ENCODE measurements at places on chromosomes 5 and 9.

- DNase-seq: no peak
These were observed 2051.0 kb downstream of the EFNA5 start for GRCh38 chr5:105619725-105620124.

- no peak for DNase-seq
These were observed 7.4 kb upstream of the ENTPD8 start for GRCh38 chr9:137448602-137448962.

- no peak for DNase-seq
These were observed 33.3 kb downstream of the RASEF start for GRCh38 chr9:83029531-83030137.

GRCh38 chr5:78429332-78429980 lies 69.0 kb downstream of the SCAMP1 start:
- DNase-seq: no peak

GRCh38 chr9:115469841-115470240 lies 351.9 kb upstream of the TNC start:
- no peak for DNase-seq

- DNase-seq: no peak
These were observed 9.7 kb upstream of the RALGDS start for GRCh38 chr9:133130685-133131244.

All from stimulated activated CD8-positive, alpha-beta memory T cell treated with anti-CD3 and anti-CD28 coated beads, Interleukin-7, amount 100 ng/mL, for 1 hour (primary cell).